ENCODE measurements at places on chromosomes 6 and 20. TPM values are rescaled to one million over a fixed set of nuclear protein-coding genes. Genes with fewer than 3 reads are reported as not detected.

- peaks cover 2% of the 10 kb centered on the region for H3K4me1 ChIP-seq
- peaks cover 21% of the 10 kb centered on the region for H3K36me3 ChIP-seq
- H3K27ac ChIP-seq: peak overlapping the region; percentile 1
These were observed 64.5 kb downstream of the CTNNBL1 start for GRCh38 chr20:37758332-37758731.

GRCh38 chr20:9331707-9332435 lies 182.5 kb upstream of the LAMP5 start:
- H3K36me3 ChIP-seq: no peaks in the 10 kb centered on the region
- H3K4me1 ChIP-seq: no peaks in the 10 kb centered on the region
- no peaks in the 10 kb centered on the region for H3K27me3 ChIP-seq
- H3K27ac ChIP-seq: no peak overlapping the region
- H3K4me3 ChIP-seq: no peak overlapping the region

GRCh38 chr20:63014710-63015109 lies 7.9 kb upstream of the BHLHE23 start:
- H3K27ac ChIP-seq: no peak overlapping the region
- H3K4me1 ChIP-seq: peaks cover 7% of the 10 kb centered on the region
- no peak overlapping the region for H3K4me3 ChIP-seq
- H3K36me3 ChIP-seq: peaks cover 2% of the 10 kb centered on the region

DNA sequence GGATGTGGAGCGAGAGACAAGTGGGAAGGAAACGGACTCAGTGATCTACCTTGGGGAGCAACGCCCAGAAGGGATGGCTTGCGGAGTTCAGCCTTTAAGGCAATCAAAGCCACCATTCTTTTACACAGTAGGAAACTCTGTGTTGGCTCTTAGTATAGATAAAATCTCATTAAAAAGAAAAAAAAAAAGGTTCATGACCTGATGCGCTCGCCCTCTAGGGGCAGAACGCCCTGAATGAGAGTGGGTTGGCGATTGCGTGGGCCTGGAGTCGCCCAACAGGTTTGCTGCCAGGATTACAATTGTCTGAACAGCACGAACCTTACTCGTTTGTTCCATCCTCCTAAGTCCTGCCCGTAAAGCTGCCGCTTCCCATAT lies 1.2 kb downstream of the TPD52L1 start:
- no peaks in the 10 kb centered on the region for H3K36me3 ChIP-seq
- H3K4me1 ChIP-seq: peaks cover 2% of the 10 kb centered on the region
- H3K4me3 ChIP-seq: peak overlapping the region; percentile 50
- DNase-seq: no peak

DNA sequence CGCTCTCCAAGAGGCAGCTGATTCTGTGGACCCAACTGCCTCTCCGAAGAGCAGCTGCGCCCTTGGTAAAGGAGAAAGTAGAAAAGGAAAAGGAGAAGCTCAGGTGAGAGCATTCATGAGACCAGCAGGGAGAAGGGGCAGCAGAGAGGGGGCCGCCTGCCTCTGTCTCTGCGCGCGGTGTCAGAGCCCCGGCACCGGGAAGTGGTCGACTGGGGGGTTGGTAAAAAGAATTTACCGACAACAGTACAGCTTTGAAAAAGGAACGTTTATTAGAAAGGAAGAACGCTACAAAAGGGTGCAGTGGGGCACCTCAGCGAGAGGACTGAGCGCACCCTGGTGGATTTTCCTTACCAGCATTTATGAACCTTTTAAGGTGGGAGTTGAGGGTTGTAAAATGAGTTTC lies 61.9 kb downstream of the GPR6 start:
- H3K27me3 ChIP-seq: no peaks in the 10 kb centered on the region
- peaks cover 25% of the 10 kb centered on the region for H3K4me1 ChIP-seq
- H3K4me3 ChIP-seq: peak overlapping the region; percentile 92
- peak; percentile 76 for DNase-seq
- H3K27ac ChIP-seq: peak overlapping the region; percentile 94

DNA sequence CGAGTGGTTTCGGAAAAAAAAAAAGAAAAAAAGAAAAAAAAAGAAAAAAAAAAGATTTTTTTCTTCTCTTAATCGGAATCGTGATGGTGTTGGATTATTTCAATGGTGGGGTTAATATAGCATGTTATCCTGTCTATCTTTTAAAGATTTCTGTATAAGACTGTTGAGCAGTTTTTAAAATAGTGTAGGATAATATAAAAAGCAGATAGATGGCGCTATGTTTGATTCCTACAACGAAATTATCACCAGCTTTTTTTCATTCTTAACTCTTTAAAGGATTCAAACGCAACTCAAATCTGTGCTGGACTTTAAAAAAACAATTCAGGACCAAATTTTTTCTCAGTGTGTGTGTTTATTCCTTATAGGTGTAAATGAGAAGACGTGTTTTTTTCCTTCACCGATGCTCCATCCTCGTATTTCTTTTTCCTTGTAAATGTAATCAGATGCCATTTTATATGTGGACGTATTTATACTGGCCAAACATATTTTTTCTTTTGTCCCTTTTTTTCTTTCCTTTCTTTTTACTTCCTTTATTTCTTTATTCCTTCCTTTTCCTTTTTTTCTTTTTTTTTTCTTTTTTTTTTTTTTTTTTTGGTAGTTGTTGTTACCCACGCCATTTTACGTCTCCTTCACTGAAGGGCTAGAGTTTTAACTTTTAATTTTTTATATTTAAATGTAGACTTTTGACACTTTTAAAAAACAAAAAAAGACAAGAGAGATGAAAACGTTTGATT lies 3.6 kb downstream of the SOX4 start:
- peak overlapping the region; percentile 90 for H3K4me3 ChIP-seq
- H3K36me3 ChIP-seq: peaks cover 1% of the 10 kb centered on the region
- peaks cover 15% of the 10 kb centered on the region for H3K4me1 ChIP-seq
- no peak overlapping the region for H3K27ac ChIP-seq

SLC22A3 gene
- total RNA-seq: not detected

HLA-DQB1 gene
- total RNA-seq: 19.0 TPM

EPPIN gene
- total RNA-seq: not detected

All from activated naive CD8-positive, alpha-beta T cell treated with anti-CD3 and anti-CD28 coated beads, Interleukin-2, amount 10 ng/mL, durations not matched to agents 7 days and 5 days (primary cell).